ENCODE measurements at places on chromosomes 6 and 20.

DNA sequence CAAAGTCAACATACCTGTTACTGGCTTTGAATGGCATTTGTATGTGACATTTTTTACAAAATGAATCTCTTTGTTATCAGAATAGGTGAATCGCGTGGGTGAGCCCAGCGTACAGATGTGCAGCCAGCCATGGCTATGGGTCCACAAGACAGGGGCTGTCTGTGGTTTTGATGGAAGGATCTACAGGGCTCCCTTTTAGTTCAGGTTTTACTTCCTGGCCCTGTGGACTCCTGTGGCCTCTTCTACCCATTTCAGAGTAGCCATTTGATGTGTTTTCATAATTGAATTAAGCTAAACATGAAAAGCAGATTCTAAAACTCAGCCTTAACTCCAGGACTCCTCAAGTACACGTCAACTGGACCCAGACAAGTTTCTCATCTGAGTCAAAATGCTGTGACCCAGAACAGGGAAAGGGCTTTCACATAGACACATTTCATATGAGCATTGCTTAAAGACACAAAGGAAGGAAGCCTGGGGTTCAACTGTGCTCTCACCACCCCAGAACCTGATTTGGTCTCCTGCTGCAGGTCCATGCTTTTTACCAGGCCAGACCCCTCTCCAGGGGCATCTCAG is 105.3 kb upstream of the NAA20 start:
- DNase-seq, result no peak

DNA sequence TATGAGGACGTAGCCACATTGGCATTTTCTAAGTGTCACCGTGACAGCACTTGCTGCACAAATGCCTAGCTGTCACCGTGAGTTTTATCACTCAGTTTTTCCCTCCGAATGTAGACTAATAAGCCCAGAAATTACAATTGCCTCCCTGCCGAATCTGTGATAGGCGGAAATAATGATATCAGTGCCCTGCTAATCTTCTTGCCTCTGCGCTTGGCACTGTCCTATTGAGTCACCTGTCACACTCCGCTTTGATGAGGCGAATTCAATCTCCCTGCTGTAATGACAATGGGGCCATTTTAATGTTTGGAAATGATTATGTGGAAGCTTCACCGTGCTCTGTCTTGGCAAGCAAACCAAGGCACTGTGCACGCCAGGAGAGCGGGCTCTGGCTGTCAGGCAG is 112.8 kb downstream of the LINC00237 start:
- DNase-seq, result no peak

- no peak for DNase-seq
These were observed 22.8 kb downstream of the OR2A4 start for GRCh38 chr6:131678442-131678841.

DNA sequence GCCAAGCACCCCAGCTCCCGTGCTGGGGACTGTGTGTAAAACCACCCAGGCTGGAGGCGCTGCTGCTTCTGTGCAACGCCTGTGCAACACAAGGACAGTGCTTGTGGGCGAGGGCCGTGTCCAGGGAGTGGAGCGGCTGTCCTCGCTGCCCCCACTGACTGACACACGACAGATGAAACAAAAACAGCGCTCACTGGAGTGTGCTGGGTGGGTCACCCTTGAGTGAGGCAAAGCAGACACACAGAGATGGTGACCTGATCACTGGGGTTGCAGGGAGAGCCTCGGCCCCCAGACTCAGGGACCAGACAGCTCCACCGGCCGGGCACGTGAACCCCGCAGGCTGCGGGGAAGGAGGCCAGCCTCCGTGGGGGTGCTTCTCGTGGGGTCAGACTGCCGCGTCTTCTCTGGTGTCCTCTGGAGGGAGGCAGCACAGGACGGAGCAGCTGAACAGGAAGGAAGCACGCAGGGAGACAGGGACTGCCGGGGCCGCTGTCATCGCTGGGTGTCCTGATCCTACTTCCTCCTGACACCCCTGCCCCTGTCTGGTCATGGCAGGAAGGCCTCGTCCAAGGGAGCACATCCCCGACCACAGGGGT is 75.9 kb upstream of the CST7 start:
- no peak for DNase-seq

Data from T follicular helper cell (primary cell).